Fibroblast of the aortic adventitia (primary cell): ENCODE measurements at places on chromosomes 5 and 9. TPM values are rescaled to one million over a fixed set of nuclear protein-coding genes. Genes with fewer than 3 reads are reported as not detected.

DNA sequence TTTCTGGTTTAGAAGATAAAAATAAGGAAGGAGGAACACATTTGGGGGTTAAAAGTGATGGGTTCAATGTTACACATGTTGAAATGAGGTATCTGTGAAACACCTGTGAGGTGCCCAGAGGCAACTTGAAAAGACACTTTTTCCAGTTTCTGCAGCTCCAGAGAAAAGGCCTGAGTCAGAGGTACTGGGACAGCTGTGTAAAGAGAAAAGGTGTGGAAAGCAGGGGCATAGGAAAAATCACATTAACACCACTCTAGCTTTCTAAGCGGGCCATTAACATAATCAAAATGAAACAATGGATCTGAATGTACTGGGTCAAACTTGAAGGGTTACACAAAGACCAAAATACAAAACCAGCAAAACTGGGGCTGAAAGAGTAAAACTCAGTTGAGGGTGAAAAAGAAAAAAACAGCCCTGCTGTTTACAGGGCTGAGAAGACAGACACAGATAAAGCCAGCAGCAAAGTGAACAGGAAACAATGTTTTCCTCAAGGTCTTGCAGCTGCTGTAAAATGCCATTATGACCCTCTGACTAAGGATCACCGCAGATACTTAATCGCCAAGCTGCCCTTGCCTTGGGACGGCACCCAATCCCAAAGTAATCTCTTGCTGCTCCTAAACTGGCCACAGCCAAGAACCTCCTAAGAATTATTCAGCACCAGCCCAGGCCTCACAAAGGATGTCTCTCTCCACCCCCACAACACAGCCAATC lies 104.7 kb downstream of the DROSHA start:
- DNase-seq = no peak

DNA sequence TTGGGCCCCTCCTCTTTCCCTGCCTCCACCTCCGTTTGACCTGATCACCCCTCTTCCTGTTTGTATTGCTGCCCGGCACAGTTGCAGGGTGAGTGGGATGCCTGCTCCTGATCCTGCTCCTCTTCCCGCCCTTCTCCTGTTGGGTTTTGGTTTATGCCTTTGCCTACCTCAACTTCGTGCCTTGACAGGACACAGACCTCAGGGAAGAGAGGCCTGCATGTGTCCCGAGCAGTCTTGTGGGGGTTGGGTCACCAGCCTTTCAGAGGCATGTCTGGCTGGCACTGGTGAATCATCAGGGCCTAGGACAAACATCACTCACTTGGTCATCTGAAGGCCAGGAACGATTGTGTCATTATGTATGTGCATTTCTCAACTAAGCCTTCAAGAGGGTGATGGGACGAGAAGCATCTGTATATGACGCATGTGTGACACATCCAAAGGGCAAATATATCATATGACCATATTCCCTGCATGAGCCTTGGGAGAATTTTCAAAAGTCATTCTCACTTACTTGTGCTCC lies 56.9 kb downstream of the NPR3 start:
- DNase-seq = peak; percentile 89

- no peak for DNase-seq
Measured at GRCh38 chr5:150540042-150540441, 32.1 kb downstream of the NDST1 start.

DNA sequence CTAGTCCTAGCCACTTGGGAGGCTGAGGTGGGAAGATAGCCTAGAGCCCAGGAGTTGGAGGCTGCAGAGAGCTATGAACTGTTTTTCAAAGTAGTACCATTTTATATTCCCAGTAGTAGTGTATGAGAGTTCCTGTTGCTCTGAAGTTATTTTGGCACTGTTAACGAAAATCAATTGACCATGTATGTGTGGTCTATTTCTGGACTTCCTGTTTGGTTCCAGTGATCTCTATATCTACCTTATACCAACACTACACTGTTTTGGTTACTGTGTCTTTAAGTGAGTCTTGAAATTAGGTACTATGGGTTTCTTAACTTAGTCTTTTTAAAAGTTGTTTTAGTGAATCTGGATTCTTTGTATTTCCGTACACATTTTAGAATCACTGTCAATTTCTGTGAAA lies 13.6 kb downstream of the SLF1 start:
- no peak for DNase-seq

Gene PRLR
- total RNA-seq = 0.63 and 1.6 TPM in 2 replicates

Gene FAM219A
- 6.1 and 7.0 TPM in 2 replicates for total RNA-seq

Gene KDM4C
- 18.3 and 25.1 TPM in 2 replicates for total RNA-seq
